NCI-H1092 (cell line): ENCODE measurements at places on chromosomes 5 and 9.

- no peak for DNase-seq
These were observed 61.4 kb upstream of the DAB2IP start for GRCh38 chr9:121589986-121590385.

GRCh38 chr5:108118813-108119514 lies 262.9 kb downstream of the FBXL17 start:
- DNase-seq = no peak

DNA sequence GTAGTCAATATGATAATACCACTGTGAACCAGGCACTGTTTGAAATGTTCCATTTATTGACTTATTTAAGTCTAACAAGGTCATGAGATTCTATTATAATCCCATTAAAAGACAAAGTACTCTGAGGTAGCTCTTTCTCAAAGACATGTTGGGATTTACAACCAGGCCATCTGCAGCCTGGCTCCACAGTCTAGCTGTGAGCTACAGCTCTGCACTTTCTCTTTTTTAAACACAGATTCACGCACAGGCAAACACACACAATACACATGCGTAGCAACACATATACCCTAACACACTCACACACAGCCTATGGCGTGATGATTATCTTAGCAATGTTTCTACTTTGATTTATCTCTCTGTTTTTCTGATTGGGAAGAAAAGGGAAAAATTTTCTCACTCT lies 174.3 kb downstream of the PRR16 start:
- DNase-seq = no peak

GRCh38 chr5:103217101-103217500 lies 41.5 kb upstream of the MACIR start:
- no peak for DNase-seq

DNA sequence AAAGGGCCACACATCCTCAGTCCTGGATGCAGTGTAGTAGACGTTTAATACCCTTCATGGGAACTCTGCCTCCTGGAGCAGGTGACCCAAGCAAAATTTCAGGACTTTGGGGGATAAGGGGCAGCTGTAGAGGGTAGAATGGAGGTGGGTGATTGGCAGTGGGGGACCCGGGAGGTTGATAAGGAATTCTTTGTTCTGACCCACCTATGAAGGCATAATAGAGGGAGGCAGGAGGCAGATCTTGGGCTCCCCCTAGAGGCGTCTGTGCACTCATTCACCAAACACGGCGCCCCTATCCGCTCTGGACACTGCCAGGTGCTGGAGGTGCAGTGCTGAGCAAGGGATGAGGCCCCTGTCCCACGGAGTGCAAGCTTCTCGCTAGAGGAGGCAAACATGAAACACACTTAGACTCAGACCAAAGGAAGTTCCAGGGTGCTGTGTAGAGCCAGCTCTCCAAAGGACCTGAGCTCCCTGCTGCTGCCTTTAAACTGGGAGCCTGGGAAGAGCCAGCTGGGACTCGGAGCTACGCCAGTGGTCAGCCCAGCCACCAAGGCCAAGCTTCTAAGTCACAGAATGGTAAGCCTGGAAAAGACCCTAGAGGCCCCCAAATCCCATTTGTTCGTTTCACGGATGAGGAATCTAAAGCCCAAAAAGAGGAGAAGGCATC lies 7.7 kb downstream of the IL17B start:
- DNase-seq = peak; percentile 13

GRCh38 chr5:180816608-180817534 lies 14.3 kb upstream of the MGAT1 start:
- DNase-seq = peak; percentile 32

DNA sequence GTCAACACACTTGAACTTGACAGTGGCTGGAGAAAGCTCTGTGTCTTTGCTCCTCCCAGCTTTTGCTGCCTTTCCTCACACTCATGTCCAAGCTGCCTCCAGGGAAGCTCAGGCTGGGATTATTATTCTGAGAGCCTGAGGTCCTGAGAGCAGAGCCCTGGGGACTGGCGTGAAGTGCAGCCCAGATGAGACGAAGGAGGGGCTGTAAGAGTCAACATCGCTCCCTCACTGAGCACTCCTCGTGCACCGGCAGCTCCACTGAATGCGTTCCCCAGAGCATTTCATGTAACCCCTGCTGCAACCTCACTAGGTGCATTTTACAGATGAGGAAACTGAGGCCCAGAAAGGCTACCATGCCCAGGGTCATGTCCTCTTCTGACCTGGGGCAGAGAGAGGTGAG lies 63.5 kb upstream of the PHYKPL start:
- no peak for DNase-seq

- DNase-seq = no peak
These were observed 80.5 kb upstream of the HSPA9 start for GRCh38 chr5:138655530-138656190.

DNA sequence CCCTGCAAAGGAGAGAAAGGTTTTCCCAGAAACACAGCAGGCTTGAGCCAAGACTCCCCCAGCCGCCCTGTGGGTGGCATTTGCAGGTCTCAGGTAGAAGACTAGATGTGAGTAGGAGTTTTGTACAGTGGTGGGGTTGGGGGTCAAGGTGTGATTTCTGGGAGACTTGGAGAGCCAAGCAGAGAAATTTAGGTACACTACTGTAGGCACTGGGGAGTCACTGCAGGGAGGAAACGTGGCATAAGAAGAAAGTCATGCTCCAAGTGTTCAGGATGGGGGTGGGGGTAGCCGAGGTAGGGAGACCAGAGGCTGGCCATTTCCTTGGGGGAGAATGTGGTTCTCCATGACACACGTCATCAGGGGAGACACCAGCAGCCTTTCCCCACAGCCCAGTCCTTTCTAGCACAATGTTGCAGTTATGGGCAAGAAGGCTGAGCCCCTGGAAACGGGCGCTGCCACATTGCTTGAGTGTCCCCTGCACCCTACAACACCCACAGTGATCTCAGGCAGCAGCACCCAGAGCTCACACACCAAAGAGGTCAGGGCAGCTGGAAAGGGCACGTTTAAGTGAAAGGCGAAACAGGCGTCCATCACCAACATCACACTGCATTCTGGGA lies 210.5 kb downstream of the FSTL4 start:
- no peak for DNase-seq

GRCh38 chr5:178899289-178899688 lies 3.6 kb downstream of the ZFP2 start:
- no peak for DNase-seq

- DNase-seq = peak; percentile 44
These were observed 4.8 kb downstream of the USP20 start for GRCh38 chr9:129840034-129840433.

DNA sequence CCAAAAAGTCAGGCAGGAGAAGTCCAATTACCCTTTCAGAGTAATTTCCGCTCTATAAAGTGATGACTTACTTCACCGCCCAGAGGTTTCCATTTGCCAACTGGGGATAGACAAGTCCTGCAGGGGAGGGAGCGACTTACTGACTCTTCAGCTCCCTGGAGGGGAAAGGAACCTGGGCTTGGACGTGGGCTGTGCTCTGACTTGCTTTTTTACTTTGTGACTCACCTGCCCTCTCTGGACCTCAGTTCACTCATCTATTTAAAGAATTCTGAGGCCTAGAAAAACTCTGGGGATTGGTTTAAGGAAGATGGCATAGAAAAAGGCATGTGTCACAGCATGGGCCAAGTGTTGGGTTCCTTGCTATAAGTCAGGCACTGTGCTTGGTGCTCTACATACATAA lies 180.4 kb upstream of the TRIM32 start:
- no peak for DNase-seq

DNA sequence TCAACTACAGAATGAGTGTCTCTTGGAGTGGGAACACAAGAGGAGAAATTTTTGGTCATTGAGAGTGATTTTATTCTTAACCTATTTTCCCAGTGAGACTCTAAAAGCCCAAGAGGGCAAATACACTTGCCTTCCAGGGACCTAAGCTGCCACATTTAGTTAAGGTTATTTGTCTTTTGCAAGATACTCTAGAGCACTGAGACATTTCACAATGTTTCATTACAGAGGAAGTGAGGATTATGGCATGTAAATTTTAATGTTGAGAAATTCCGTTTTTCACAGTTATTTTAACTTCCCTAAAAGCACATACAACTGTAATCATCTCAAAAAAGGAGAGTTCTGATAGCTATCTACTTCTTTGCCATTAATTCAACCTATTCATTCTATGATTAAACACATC lies 38.7 kb upstream of the RAB3C start:
- no peak for DNase-seq

DNA sequence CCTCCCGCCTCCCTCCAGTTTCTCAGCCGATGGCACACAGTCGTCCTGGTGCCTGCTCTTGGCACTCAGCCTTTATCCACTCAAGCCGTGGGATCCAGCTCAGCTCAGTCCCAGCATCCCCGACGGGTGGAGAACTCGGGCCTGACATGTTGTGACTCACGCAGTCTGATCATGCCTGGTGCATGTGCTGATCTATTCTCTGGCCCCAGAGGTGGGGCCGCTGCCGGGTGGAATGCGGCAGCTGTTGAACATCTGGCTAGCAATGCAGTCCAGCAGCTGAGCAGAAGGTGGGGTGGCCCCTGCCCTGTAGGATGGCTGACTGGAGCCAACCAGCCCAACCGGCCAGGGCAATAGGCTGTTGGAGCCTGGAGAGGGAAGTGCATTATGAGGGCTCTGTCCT lies 1.7 kb upstream of the AIF1L start:
- no peak for DNase-seq

DNA sequence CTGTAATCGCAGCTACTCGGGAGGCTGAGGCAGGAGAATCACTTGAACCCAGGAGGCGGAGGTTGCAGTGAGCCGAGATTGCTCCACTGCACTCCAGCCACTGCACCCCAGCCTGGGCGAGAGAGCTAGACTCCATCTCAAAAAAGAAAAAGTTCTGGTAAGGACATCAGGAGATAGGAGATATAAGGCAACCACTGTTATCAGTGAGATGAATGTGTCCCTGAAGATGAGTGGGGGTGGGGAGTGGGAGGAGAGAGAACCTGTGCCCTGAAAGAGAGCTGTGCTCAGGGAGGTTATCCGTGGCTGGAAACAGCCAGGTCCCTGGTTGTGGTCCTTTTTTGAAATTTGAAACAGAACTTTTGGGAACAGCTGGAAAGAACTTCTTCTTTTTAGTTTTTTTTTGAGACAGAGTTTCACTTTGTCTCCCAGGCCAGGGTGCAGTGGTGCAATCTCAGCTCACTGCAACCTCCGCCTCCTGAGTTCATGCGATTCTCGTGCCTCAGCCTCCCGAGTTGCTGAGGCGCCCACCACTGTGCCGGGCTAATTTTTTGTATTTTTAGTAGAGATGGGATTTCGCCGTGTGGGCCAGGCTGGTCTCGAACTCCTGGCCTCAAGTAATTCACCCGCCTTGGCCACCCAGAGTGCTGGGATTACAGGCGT lies 2.6 kb downstream of the PTPA start:
- DNase-seq = no peak
